Right atrium auricular region (tissue), 2 donors: ENCODE measurements at places on chromosomes 16 and 17. TPM values are rescaled to one million over a fixed set of nuclear protein-coding genes. Genes with fewer than 3 reads are reported as not detected.
A peak's percentile ranks its signal among the peaks of the same experiment; 100 is the strongest.

- no peaks in the 10 kb centered on the region for H3K4me1 ChIP-seq
- H3K36me3 ChIP-seq = peaks cover 37% of the 10 kb centered on the region
- no peak overlapping the region for H3K4me3 ChIP-seq
- no peak for DNase-seq
- H3K27ac ChIP-seq = no peak overlapping the region
- H3K27me3 ChIP-seq = no peaks in the 10 kb centered on the region
Measured at GRCh38 chr17:17884391-17885357, 47.9 kb upstream of the SREBF1 start.

DNA sequence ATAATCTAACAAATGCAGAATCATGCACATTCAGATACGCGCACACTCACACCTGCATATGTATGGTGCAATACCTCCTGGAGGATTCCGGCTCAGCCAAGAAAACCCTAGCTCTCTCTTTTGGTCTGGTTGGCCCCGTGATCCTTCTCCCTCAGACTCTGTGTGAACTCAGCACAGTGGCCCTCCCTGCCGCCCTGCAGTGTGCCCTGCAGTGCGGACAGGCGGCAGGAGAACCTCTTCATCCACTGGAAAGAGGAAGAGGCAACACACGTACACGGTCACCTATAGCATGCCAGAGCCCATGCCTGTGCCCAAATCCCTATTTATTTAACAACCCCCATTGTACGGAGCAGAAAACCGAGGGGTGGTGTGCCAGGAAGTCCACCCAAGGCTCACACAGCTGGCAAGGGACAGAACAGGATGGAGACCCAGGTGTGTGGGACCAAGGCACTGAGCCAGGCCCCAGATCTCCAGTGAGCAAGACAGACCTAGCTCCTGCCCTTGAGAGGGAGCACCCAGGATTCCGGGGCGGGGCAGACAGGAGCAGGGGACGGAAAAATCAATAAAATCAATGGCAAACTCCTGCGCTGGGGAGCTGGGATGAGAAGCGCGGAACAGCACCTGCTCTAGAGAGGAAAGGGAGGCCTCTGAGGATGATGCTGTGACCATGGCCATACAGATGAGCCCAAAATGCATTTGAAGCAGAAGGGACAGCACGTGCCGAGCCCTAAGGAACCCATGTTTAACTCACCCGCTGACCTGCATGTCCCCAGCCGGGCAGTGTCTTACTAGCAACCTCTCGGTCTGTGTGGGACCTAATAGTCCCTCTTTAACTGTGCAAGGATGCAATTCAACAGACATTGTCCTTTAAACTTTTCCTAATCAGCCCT, 54.7 kb upstream of the CIBAR2 start:
- H3K27me3 ChIP-seq = no peaks in the 10 kb centered on the region
- H3K4me3 ChIP-seq = no peak overlapping the region
- no peak for DNase-seq
- H3K4me1 ChIP-seq = peaks cover 81% of the 10 kb centered on the region
- H3K27ac ChIP-seq = peak overlapping the region; percentile 87

DNA sequence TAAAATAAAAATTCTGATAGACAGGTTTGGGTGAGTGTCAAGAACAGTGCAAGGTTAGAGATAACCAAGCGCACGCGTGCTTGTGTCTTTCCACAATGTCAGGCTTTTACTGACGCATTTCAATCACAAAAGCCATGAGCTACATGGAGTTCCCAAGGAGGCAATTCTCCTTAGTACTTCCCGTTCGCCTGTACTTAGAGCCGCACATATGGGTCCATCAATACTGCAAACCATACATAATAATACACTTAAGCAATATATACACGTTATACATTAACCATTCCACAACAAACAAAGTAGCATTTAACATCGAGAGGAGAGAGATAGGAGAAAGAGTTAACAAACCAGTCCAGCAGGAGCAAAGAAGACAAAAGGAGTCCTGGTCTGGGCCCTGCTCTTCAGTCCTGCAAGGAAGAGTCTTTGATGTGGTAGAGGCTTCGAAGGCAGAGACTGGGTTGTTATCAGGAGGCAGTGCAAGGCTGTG, 11.9 kb upstream of the GPRC5C start:
- no peak overlapping the region for H3K4me3 ChIP-seq
- no peak overlapping the region for H3K27ac ChIP-seq
- H3K36me3 ChIP-seq = no peaks in the 10 kb centered on the region
- DNase-seq = no peak

GRCh38 chr16:27340654-27341053, 26.9 kb downstream of the IL4R start:
- H3K4me1 ChIP-seq = no peaks in the 10 kb centered on the region
- no peaks in the 10 kb centered on the region for H3K27me3 ChIP-seq

- H3K27ac ChIP-seq = no peak overlapping the region
- H3K27me3 ChIP-seq = no peaks in the 10 kb centered on the region
- H3K4me1 ChIP-seq = no peaks in the 10 kb centered on the region
Measured at GRCh38 chr17:75400326-75400939, 5.0 kb downstream of the GRB2 start.

DNA sequence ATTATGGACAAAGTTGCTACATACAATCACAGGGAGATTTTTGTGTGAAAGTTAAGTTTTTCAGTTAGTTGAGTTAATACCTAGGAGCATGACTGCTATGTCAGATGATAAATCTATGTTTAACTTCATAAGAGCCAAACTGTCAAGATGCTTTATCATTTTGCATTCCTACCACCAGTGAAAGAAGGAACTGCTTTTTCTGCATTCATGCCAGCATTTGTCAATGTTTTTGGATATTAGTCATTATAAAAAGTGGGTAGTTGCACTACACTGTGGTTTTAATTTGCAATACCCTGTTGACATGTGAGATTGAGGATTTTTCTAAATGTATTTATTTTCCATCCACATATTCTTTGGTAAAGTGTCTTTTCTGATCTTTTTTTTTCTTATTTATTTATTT, 434.0 kb upstream of the MON1B start:
- no peak overlapping the region for H3K27ac ChIP-seq
- no peaks in the 10 kb centered on the region for H3K4me1 ChIP-seq
- no peak overlapping the region for H3K4me3 ChIP-seq
- no peaks in the 10 kb centered on the region for H3K27me3 ChIP-seq
- no peaks in the 10 kb centered on the region for H3K36me3 ChIP-seq

GRCh38 chr17:78905116-78905515, 2.1 kb upstream of the CEP295NL start:
- no peaks in the 10 kb centered on the region for H3K27me3 ChIP-seq
- no peaks in the 10 kb centered on the region for H3K4me1 ChIP-seq
- H3K4me3 ChIP-seq = no peak overlapping the region
- no peak overlapping the region for H3K27ac ChIP-seq

GRCh38 chr16:74291577-74292208, 4.9 kb upstream of the PSMD7 start:
- H3K36me3 ChIP-seq = no peaks in the 10 kb centered on the region
- H3K4me3 ChIP-seq = no peak overlapping the region
- DNase-seq = no peak
- no peak overlapping the region for H3K27ac ChIP-seq

- no peak overlapping the region for H3K27ac ChIP-seq
- H3K36me3 ChIP-seq = no peaks in the 10 kb centered on the region
- DNase-seq = no peak
- H3K27me3 ChIP-seq = no peaks in the 10 kb centered on the region
Measured at GRCh38 chr17:72839131-72839725, 253.3 kb downstream of the SLC39A11 start.

- no peak overlapping the region for H3K27ac ChIP-seq
- no peak overlapping the region for H3K4me3 ChIP-seq
- no peaks in the 10 kb centered on the region for H3K4me1 ChIP-seq
- no peak for DNase-seq
- no peaks in the 10 kb centered on the region for H3K27me3 ChIP-seq
Measured at GRCh38 chr17:82560802-82561428, 41.4 kb downstream of the FOXK2 start.

- H3K4me3 ChIP-seq = no peak overlapping the region
- H3K36me3 ChIP-seq = no peaks in the 10 kb centered on the region
- no peak overlapping the region for H3K27ac ChIP-seq
- H3K4me1 ChIP-seq = no peaks in the 10 kb centered on the region
Measured at GRCh38 chr16:22630242-22630641, 119.6 kb downstream of the NPIPB5 start.

DNA sequence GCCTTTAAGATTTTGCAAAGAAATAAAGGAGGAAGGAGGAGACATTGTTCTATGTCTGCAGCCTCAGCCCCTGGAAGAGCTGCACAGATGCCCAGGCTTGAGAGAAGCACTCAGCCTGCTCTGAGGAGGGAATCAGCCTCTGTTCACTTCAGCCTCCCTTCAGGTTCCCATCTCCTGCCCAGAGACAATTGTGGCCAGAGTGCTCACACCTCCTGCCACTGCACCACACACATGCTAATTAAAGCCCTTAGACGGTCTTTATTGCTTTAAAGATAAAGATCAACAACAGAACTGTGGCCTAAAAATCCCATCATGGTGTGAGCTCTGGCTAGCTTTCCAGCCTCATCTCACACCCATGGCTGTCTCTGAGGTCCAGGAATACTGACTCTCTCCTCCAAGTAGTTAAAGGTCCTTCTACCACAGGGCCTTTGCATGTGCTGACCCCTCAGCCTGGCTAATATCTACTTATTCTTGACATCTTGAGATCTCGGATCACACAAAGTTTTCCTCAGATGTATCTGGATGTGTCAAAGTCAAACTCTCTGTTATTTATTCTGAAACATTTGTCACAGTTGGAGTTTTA, 33.8 kb downstream of the CHD9NB start:
- H3K36me3 ChIP-seq = no peaks in the 10 kb centered on the region
- no peak overlapping the region for H3K4me3 ChIP-seq
- H3K27me3 ChIP-seq = no peaks in the 10 kb centered on the region
- DNase-seq = no peak
- H3K27ac ChIP-seq = no peak overlapping the region

DNA sequence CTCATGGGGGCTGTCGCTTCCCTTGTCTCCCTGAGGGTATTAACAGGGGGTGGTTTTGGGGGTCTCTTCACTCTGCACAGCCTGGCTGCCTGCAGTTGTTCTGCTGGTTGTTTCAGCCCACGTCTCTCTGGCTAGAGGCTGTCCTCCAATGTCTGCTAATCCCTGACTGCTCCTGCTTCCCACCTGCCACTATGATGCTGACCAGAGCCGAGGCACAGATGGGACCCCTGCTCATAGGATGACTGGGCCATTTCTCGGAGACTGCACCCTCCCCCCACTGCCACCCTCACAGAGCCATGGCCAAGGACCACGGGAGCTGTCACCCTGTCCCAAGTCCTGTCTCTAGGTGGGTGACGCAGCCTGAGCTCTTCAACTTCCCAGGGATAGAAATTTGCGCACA, 1.6 kb upstream of the ACSF3 start:
- H3K4me1 ChIP-seq = peaks cover 17% of the 10 kb centered on the region
- H3K27ac ChIP-seq = no peak overlapping the region
- DNase-seq = no peak
- no peak overlapping the region for H3K4me3 ChIP-seq

DNA sequence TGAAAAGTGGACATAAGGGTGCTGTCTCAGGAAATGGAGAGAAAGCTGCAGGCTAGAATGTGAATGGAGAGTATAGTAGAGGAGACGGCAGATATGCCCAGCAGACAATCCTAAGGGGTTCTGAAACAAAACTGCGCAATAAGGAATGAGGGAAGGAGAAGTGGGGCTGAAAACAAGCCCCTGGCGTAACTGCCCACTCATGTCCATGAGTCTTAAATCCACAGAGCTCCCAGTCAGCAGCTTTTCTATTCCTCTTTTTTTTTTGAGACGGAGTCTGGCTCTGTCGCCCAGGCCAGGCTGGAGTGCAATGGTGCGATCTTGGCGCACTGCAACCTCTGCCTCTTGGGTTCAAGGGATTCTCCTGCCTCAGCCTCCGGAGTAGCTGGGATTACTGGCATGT, 5.9 kb downstream of the STRADA start:
- no peaks in the 10 kb centered on the region for H3K27me3 ChIP-seq
- H3K4me1 ChIP-seq = peaks cover 7% of the 10 kb centered on the region
- no peak overlapping the region for H3K27ac ChIP-seq
- H3K4me3 ChIP-seq = no peak overlapping the region

The TPPP3 gene
- total RNA-seq = 24.1 TPM

The NACA2 gene
- total RNA-seq = not detected

The AOC2 gene
- 0.55 TPM for total RNA-seq

The RARA gene
- total RNA-seq = 51.7 TPM

The SSTR5 gene
- 14.1 TPM for total RNA-seq

The MFAP4 gene
- 78.5 TPM for total RNA-seq

The GNGT2 gene
- 0.90 TPM for total RNA-seq

The TBC1D3K gene
- total RNA-seq = not detected
